ENCODE measurements at places on chromosomes 4 and X.

GRCh38 chr4:162891788-162892707 is 274.6 kb downstream of the NAF1 start:
- no peak for DNase-seq

- DNase-seq, result no peak
Observed at GRCh38 chr4:172950990-172951389, 217.6 kb upstream of the GALNT7 start.

GRCh38 chrX:108732630-108733321 is 3.6 kb downstream of the IRS4 start:
- DNase-seq, result no peak

GRCh38 chr4:385934-386707 is 48.5 kb downstream of the ZNF141 start:
- no peak for DNase-seq

DNA sequence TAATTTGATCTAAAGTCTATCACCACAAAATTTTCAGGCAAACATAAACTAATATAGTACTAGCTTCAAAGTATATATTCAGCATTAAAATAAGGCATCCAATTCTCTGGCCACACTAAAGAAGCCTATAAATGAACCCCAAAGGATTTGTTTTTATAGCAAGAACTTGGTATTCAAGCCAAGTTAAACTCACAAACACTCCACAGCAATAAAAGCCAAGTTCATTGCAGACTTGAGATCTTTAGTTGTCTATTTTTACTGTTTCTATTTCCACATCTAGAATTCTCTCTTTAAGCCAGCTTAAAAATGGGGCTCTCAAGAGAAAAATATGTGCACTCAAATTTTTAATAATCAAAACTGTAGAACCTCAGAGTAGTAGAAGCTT is 51.1 kb downstream of the WDFY3 start:
- DNase-seq, result peak; percentile 10

GRCh38 chrX:15841853-15842516 is 12.6 kb downstream of the AP1S2 start:
- no peak for DNase-seq

- DNase-seq, result peak; percentile 80
Observed at GRCh38 chr4:38154681-38155588, 194.7 kb downstream of the PTTG2 start.

DNA sequence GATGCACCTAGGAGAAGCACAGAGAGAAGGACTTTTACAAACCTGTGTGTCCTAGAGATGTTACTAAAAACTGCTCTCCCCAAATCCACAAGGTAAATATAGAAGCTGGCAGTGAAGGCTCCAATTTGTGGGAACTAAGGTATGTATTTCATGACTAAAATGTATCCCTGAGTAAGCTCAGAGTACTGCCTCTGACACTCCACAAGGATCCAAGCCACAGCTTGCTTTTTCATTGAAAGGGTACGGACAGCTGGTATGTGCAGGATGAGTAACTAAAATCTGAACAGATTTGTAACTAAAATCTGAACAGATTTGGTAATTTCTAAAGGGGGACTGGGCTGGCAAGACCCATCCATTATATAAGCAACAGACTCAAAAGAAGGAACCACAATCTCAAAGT is 187.6 kb downstream of the DCLK2 start:
- DNase-seq, result no peak

- no peak for DNase-seq
Observed at GRCh38 chrX:1502853-1503252, 34.1 kb downstream of the P2RY8 start.

GRCh38 chr4:118883861-118884260 is 4.8 kb upstream of the SYNPO2 start:
- DNase-seq, result no peak

DNA sequence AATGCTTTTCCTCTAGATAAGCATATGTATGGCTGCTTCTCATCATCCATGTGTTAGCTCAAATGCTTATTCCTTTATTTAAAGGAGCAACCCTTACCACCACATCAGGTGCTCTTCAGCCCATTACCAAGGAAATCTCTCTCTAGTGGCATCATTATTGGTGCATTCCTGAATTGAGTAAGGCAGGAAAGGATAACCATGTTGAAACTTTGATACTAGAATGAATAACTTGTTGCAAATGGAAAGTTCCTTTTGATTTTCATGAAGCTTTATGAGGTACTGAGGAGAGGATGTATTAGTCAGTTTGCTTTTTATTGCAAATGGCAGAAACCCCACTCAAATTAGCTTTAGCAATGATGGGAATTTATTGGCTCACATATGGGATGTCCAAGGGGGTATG is 212.3 kb upstream of the FGF13 start:
- no peak for DNase-seq

DNA sequence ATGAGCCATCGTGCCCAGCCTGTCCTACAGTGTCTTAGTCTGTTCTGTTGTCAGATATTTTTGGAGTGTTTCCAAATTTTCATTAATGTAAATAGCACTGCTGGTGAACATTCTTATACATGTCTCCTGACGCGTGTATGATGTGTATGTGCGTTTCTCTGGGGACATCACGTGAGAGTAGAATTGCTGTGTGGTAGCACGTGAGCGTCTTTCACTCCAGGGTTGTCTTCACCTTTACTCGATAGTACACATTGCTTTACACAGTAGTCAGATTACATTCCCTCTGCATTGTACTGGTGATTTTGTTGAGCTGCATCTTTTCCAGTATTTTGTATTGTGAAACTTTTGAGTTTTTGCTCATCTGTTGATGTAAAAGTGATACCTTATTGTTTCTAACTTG is 60.0 kb downstream of the ARHGAP10 start:
- no peak for DNase-seq

DNA sequence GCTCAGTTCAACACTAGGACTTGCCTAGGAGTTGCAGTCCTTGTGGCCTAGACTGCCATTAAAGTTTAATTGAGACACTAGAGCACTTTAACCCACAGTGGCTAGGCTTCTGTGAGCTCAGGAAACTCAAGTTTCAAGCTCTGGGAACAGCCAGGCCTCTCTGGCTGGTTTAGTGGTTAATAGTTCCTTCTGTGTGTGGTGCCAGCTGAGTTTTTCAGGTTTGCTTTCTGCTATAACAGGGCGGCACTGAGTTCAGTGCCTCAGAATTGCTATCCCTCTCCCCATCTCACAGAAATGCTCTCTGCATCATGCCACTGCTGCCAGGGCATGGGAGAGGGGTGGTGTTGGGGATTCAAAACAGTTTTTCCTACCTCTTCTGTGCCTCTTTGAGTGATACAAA is 15.9 kb downstream of the MMAA start:
- no peak for DNase-seq

- DNase-seq, result no peak
Observed at GRCh38 chr4:8342651-8343261, 73.2 kb downstream of the HTRA3 start.

GRCh38 chr4:73891739-73892405 is 22.7 kb downstream of the CXCL1 start:
- peak; percentile 58 for DNase-seq

GRCh38 chr4:37662861-37663390 is 23.2 kb downstream of the RELL1 start:
- DNase-seq, result no peak

DNA sequence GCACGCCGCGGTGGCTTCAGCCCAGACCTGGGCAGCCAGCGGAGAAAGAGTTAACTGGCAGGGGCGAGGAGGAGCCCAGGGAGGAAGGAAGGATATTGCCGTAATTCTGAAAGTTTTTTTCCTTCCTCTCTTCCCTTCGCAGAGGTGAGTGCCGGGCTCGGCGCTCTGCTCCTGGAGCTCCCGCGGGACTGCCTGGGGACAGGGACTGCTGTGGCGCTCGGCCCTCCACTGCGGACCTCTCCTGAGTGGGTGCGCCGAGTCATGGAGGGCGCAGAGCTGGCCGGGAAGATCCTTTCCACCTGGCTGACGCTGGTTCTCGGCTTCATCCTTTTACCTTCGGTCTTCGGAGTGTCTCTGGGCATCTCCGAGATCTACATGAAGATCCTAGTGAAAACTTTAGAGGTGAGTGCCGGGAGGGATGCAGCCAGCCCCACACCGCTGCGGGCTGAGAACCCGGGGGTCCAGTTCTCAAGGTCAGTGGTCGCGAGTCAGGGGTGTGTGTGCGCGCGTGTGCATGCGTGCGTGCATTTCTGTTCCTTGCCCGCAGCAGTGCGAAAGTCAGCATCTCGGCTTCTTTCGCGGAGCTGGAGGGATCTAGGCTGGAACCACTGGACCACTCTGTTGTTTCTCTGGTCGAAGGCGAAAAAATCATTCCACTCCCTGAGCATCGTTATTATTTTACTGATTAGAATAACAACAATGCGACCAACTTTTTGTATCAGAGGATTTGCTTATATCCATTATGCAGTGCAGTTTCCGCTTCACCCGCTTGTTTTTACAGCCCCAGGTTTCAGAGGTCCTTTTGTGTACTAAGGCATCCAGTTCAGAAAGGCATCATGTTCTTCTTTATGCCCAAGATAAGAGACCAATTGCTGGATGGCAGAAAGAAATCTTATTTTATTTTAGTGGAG is 709 bp downstream of the GPAT3 start:
- DNase-seq, result no peak

GRCh38 chr4:43360296-43360695 is 467.8 kb downstream of the GRXCR1 start:
- DNase-seq, result no peak

DNA sequence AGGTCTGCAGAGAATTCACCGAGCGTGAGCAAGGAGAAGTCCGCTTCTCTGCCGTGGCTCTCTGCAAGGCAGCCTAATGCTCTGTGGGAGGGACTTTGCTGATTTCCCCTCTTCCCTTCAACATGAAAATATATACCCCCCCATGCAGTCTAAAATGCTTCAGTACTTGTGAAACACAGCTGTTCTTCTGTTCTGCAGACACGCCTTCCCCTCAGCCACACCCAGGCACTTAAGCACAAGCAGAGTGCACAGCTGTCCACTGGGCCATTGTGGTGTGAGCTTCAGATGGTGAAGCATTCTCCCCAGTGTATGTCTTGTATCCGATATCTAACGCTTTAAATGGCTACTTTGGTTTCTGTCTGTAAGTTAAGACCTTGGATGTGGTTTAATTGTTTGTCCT is 11.3 kb downstream of the UCHL1 start:
- DNase-seq, result no peak

- DNase-seq, result no peak
Observed at GRCh38 chrX:66553973-66554372, 84.9 kb downstream of the EDA2R start.

DNA sequence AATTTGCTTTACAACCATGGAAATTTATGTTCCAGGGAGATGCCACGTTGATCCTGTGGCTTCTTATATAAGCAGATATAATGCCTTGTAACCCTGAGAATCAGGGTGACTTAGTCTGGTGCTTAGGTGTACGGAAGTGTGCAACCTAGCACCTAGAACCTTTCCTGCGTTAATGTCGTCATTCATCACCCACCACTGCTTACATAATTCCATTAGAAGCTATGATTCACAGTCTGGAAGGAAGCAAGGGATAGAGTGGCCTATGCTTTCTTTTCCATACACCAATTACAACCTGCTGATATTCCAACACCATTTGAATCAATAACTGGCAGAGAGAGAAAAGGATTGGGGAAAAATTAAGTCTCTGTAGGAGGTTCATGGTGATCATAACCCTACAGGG is 17.3 kb upstream of the CXCL8 start:
- no peak for DNase-seq

DNA sequence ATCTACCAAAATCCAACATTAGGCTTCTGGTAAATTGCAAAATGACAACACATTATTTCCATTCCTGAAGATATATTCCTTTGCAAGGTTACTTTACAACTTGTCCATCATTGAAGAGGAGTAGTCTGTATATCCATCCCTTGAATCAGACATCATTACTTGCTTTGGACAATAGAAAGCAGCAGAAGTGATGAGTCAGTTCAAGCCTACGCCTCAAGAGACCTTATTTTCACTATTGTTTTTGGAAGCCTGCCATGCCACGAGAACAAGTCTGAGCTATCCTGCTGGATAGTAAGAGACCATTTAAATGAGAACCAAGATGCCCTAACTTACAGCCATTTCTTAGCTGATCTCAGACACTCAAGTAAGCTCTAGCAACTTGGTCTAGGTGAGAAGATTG is 246.0 kb upstream of the HHIP start:
- peak; percentile 67 for DNase-seq

GRCh38 chr4:153936121-153936520 is 147.2 kb upstream of the SFRP2 start:
- DNase-seq, result no peak

DNA sequence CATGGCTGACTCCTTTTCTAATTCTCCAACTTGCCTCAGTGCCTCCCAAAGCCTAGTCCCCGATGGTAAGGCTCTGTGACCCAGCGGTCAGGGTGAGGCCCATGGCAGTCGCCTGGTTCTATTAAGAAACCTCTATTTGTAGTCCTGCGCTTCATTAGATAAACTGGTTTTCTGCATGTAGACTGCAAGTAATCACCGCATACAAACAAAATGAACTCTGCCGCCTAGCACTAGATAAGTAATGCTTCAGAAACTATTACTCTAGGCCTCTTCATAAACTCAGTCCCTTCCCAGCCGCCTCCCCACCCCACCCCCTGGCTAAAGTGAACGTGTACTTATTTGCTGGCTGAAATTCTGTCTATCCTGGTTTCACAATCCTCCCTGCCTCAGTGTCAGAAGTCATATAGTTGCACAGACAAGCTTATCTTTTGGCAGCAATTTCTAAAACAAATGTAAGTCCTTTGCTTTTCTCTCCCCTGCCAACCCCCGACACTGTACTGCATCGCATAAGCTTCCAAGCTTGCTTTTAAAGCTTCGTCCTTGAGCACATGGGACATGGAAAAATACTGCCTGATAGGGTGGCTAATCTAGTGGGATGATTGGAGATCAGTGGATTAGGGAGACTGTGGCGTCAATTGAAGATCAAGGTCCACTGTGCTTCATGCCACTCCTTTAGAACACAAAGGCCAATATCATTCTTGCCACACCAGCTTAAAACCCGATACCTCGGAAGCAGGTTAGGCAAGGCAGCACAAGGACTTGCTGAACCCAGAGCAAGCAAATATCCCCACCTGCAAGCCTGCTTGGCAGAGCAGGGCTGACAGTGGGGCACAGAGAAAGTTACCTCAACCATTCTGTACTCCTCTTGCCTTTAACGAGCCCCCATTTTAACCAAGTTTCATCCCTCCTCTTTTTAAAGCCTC is 125.8 kb downstream of the IRF2 start:
- peak; percentile 22 for DNase-seq

- no peak for DNase-seq
Observed at GRCh38 chr4:141339966-141340365, 119.3 kb downstream of the ZNF330 start.

- peak; percentile 34 for DNase-seq
Observed at GRCh38 chr4:55312489-55313101, 33.4 kb upstream of the SRD5A3 start.

GRCh38 chr4:111174331-111174730 is 551.5 kb upstream of the PITX2 start:
- DNase-seq, result no peak

DNA sequence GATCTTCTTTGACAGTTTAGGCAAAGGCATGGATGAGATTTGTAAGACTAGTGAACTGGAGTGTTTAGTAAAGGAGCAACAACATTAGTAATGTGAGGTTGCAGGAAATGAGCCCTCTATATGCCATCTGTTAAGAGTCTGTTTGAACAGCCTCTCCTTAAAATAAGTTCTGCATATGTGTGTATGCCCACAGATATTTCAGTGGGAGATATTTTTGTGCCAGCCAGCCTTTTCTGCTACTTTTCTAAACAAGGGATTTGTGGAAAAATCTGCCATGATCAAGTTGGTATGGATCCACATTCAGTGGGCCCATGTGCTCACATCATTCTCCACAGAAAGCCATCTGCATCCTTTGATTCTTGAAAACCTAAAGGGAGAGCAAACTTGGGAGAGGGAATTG is 237.7 kb downstream of the OPHN1 start:
- no peak for DNase-seq

Measured in fibroblast of the conjunctiva (primary cell).